ENCODE measurements at places on chromosomes 2 and 18.

DNA sequence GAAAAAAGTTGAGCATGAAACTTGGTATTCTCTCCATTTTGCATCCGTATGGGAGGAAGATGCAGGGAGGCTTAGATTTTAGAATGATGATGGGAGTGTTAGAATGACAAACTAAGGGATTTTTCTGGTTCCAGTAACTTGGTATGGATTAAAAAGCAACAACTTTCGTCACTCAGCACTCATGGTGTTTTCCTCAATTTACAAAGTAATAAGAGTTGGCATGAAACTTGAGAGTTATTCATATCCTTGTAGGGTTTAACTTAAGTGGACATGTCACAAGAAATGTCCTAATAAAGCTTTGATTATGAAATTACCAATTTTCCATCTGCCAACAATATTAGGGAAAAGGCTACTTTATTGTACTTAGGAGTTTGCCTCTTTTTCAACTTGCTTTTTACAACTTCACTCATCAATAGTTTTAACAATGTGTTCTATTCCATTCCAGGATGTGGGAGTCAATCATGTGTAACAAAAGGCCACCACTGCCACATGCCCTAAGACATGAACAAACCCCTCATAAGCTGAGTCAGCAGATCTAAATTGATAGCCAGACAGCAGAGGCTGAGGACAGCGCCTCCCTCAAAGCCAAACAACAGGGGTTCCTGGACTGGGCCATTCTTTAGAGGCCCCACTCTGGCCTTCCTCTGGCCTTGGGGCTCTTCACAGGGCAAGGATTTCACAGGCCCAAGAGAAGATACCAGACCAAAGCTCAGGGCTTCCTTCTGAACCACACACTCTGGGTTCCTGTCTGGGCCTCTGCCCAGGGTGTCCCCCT lies 265.8 kb downstream of the TNS1 start:
- DNase-seq, result no peak

DNA sequence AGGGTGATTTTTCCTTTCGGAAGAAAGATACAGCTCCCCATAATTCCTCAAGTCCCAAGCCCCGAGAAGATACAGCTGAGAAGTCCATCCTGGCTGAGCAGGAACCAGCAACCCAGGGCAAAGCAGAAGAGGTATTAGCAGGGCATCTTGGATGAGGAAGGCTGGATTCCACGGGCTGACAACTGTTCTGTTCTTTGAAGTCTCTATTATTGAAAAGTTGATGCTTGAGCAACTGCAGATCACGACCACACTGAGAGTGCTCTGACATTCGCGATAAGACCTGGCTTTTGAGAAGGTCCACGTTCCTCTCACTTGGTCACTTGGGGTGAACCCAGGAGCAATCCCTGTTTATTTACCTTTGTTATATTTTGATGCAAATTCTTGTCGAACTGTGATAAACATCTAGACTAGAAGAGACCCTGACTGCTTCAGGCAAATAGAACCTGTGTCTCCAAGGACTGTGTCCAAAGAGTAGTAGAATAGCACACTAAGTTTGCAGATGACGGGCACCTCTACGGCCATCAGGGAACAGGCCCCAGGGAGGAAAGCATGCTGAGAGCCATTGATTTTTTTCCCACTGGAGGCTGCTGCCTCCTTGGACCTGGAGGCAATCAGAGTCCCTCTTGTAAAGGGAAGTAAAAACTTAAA lies 133.1 kb downstream of the ARL4C start:
- DNase-seq, result no peak

GRCh38 chr2:152542995-152543481 lies 174.2 kb downstream of the PRPF40A start:
- no peak for DNase-seq

GRCh38 chr2:61151436-61151835 lies 10.6 kb upstream of the C2orf74 start:
- no peak for DNase-seq

- no peak for DNase-seq
Observed at GRCh38 chr2:147440734-147441133, 404.1 kb upstream of the ACVR2A start.

DNA sequence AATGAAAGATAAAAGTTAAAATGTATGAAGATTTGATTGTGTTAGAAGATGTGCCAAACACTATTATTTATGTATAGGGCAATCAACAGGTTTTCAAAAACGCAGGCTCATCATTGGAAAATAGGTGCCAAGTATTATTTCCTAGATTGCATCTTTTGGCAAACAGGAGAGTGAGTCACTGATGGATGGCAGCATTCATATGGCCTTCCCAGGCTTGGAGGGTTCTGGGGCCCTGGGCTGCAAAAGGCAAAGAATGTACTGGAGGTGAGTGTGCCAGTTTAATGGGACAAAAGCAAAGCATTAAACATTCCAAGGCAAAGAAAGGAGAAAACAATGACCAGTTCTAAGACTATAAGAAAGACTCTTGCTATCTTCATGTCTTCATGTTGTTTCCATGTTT lies 379.4 kb downstream of the RIT2 start:
- DNase-seq, result no peak

DNA sequence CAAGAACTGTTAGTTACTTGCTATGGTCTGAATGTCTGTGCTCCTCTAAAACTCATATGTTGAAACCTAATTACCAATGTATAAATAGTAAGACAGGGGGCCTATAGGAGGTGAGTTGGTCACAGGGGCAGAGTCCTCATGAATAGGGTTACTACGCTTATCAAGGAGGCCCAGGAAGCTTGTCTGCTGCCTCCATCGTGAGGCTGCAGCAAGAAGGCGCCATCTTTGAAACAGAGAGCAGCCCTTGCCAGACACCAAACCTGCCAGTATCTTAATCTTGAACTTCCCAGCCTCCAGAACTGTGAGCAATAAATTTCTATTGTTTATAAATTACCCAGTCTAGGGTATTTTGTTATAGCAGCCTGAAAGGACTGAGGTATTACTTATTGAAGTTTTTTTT lies 79.1 kb downstream of the TGIF1 start:
- DNase-seq, result no peak
